Mucosa of gallbladder (tissue), 1 donor: ENCODE measurements at places on chromosomes 3 and 15.

DNA sequence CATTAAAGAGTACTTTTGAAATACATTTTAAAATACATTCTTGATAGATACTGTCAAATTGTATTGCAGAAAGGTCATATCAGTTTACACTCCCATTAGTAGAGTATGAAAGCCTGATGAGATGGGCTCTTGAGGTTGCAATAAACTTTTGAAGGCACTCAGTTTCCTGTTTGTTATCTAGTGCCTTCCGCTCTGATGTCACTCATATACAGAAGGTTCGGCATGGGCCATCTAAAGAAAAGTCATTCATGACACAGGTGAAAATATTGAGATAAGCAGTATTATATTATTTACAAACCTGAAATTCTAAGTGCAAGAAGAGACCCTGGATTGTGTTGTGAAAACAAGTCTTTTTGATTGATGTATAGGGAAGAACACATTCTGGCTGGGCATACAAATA, 36.5 kb upstream of the DENND4A start:
- no peak for DNase-seq

DNA sequence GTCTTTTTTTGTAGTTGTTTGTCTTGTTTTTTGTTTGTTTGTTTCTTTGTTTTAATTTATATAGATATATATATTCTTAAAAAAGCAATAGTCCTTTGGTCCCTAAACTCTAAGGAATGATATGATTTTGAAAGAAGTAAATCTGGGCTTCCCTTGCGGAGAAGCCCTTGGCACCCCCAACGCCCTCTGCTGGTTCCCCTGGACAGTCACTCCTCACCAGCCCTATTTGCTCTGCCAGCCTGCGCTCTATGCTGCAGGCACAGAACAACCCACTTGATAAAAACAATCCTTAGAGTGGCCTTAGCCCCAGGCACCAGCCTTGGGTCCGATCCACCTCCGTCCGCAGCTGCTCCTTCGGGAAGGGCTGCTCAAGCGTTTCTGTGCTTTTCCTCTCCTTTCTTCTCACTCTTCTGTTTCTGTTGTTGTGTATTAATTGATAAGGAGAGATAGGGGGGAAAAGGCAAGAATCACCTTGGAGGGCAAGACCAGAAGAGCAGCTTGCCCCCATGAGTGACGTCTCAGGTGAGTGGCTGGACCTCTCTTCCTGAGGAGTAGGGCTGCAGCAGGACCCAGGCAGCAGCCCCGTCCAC, 13.7 kb upstream of the PARP6 start:
- DNase-seq: peak; percentile 21

DNA sequence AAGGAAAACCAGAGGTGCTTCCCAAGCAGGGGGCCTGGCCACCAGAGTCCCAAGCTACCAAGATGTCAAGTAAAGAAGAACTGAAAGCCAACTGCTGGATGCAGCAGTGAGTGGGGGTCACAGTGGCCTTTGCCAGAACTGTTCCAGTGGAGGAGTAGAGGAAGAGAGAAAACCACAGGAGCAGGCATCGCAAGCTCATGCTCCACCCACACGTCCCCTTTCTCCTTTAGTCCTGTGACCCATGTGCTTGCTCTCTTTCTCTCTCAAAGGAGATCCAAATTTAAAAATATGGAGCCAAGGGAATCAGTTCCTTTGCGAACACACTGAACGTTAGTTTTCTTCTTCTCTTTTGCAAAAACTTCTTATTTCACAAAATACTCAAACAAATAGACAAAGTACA, 12.4 kb upstream of the ABHD2 start:
- DNase-seq: no peak

DNA sequence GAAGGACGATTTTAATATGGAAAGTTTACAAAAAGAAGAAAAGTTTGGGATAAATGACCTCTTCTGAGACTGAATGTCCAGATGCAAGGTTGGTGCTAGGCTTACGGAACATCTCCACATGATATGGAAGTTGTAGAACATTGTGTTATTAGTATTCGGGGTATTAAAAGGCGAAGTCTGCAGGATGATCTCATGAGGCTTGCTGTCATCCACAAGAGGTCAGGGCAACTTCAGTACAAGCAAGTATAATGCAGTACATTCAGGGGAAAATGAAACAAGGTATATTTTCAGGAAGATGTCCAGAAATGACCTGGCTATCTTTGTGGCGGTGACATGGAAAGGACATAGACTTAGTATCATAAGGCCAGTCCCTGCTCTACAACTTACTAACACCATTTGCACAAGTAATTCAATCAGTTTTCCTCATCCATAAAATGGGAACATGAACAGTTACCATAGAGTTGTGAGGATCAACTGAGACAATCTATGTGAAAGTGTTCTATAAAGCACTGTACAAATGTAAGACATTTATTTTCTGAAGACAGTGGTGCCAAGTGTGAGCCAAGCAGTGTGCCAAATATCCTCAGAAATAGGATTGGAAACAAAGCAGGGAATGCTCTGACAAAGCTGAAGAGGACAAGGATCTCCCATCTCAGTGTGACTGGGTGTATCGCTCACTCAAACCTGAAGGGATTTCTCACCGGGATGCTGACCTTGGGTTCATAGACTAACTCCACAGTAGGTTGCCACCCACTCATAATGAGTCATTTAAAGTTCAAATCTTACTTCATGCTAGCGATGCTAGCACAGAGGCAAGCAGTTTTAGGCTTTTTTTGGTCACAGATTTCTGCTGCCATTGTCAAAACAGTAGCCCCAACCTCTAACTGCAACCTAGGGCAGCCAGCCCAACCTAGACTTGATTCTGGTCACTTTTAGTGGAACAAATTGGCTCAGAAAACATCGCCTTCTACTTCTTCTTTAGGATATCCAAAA, 118.3 kb downstream of the TIGIT start:
- no peak for DNase-seq

DNA sequence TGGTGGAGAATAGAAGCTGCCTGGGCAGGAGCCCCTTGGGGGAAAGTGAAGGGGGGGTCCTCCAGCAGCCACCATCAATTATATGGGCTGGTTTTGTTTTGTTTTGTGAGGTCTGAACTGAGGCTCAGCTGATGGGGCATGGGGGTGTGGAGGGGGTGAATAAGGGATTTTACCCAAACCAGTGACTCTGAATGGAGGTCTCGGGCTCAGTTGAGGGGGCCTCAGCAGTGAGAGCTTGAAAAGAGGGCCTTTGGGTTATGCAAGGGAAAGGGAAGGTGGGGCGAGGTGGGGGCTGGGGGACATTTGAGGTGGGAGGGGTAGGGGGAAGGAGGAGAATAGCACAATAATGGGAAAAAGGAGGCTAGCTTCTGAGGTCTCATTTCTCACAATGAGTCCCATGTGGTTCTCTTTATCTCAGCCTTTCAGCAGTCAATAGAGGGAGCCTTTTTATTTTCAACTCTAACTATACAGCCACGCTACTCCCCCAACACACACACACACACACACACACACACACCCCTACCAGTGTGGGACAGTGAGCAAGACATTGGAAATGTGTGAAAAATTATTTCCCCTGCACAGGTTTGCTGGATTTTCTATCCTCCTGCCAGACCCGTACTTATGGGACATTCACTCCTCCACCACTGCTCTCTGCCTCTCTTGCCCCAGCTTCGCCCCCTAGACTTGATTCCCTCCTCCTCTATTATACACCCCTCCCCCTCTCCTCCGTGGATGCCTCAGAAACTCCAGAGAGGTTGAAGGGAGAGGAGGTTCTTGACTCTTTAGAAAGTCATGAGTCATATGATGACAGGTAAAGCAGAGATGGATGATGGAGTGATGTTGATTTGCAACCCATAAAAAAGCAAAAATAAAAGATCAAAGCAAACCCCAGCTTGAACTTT, 96.0 kb downstream of the GTPBP8 start:
- no peak for DNase-seq

DNA sequence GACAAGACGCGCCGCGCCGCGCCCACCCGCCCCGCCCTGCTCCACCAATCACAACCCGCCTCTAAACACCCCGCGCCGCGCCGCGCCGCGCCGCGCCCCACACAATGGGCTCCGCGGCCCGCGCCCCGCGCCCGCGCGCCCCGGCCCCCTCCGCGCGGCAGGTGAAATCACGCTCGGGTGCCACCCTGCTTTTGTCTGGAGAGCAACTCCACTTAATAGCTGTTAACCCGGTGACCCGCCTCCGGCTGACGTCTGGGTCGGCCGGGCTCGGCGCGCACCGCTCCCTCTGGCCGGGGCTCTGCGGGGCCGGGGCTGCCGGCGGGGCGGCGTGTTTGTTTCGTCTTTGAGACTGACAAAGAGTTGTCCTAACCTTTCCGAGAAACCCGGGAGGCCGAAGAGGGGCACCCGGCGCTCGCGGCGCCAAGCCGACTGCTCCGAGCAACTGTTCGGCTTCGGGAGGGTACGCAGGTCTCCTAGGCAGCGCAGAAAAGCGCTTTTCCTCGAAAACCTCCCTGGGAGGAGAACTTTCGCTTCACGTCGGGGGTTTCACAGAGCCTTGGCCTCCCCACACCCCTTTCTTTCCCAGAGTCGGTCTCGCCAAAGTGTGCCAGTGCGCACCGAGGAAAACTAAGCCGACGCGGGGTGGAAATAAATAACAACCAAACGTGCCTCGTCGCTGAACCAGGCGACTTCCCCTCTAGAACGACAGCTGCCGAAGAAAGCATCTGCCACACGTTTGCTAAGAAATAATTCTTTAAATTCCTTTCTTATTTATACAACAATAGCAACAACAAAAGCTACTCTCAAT, 518.4 kb downstream of the FOXP1 start:
- DNase-seq: peak; percentile 65

GRCh38 chr3:194270627-194271459, 80.3 kb downstream of the CPN2 start:
- peak; percentile 90 for DNase-seq

GRCh38 chr3:160820022-160820421, 64.0 kb downstream of the PPM1L start:
- no peak for DNase-seq

GRCh38 chr3:121970047-121970446, 52.0 kb downstream of the ILDR1 start:
- DNase-seq: no peak

GRCh38 chr3:77889616-77890015, 849.7 kb downstream of the ROBO2 start:
- DNase-seq: no peak

GRCh38 chr3:46407970-46408369, 911 bp downstream of the CCRL2 start:
- no peak for DNase-seq

- DNase-seq: no peak
Measured at GRCh38 chr3:185488465-185488864, 10.4 kb downstream of the TMEM41A start.

- no peak for DNase-seq
Measured at GRCh38 chr15:72770673-72771328, 12.8 kb downstream of the ADPGK start.

DNA sequence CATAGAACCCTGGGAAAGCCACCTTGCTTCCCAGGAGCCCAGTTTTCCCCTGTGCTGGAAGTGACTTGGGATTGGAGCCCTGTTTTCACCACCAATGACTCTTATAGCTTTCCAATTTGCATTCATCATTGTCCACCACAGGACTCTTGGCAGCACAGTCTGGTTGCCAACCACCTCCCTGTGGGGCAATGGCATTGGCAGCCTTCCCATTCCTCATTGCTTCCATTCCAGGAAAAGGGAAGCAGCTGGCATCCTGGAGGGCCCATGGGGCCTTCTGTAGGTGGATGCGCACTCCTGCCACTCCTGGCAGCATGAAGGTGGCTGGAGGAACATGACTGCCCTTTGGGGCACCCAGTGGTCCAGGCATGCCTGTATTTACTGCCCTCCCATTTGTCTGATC, 57.7 kb downstream of the FEM1B start:
- DNase-seq: no peak

- peak; percentile 51 for DNase-seq
Measured at GRCh38 chr3:193894121-193894863, 241.7 kb upstream of the HES1 start.

DNA sequence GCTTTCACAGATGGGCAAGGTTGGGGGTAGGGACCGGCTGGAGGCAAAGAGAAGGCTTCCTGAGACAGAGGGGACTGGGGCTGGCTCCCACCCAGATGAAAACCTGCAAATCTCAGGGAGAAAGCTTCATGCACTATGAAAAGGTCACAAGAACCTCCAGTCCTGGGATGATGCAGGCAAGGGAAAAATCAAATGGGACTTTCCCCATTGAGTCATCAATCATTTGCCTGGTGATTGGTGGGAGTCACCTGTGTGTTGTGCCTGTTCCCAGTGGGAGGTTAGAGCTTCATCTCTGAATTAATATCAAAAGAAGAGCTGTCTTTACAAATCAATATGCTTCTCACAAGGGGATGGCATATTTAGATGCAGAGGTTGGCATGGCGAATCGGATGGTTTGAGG, 49.9 kb downstream of the CACNA1D start:
- DNase-seq: no peak

DNA sequence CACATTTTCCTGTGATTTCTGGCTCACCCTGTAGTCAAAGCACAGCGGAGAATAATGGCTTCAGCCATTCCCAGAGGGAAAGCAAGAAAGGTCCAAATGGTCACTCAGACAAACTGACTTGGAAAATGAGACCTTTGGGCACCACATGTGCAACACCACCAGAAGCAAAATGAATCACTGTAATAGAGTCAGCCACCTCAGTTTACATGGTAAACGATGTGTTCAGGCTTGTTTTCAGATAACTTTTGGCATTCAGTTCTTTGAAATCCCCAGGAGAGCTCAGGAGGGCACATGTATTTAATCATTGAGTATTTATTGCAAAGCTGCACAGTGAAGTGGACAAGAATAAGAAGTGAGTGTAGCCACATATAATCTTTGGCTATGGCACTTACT, 38.4 kb upstream of the ALCAM start:
- no peak for DNase-seq

DNA sequence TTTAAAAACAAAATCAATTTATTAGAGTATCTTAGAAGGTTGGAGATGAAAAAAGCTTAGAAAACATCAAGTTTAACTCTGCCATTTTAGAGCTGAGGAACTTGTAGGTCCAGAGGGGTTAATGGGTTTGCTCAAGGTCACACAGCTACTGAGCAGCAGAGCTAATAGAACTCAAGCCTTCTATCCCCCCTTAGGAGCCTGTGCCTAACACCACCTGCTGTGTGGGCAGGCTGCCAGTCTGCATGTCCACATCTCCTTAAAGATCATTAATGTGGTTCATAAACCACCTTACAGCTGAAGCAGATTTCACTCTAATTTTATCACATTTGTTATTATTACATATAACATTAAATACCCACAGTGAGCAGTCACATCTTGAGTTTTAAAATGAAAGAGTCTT, 14.1 kb upstream of the SLC35G2 start:
- no peak for DNase-seq

DNA sequence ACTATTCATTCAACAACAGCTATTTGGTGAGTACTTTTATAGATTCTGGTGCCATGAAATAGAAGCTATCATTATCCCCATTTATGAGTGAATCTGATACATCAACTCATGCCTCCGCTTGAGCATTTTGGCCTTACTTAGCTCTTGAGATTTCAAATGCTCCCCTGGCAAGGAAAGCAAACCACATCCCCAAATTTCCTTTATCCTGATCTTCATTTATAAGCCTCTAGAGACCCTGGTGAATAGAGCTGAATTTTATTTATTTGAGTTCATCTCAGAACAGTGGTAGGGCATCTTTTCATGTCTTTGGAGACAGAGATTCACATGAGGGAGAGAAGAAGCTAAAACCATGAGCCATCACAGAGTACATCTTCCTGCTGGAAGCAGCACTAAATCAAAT, 317.2 kb downstream of the SLC9A9 start:
- DNase-seq: no peak
